ENCODE measurements at places on chromosomes 12 and 14. TPM values are rescaled to one million over a fixed set of nuclear protein-coding genes. Genes with fewer than 3 reads are reported as not detected.
A peak's percentile ranks its signal among the peaks of the same experiment; 100 is the strongest.

DNA sequence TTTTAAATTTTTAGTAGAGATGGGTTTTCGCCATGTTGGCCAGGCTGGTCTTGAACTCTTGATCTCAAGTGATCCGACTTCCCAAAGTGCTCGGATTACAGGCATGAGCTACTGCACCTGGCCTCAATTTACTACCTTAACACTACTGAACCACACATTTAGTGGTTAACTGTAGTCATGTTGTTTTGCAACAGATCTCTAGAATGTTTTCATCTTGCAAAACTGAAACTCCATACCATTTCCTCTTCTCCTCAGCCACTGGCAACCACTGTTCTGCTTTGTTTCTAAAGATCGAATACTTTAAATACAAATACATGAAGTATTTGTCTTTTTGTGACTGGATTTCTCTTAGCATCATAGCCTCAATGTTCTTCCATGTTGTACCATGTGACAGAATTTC lies 15.4 kb upstream of the SMCO2 start:
- DNase-seq = no peak

- DNase-seq = no peak
These were observed 242.9 kb downstream of the KTN1 start for GRCh38 chr14:55822906-55823305.

GRCh38 chr12:55965941-55966407 lies at the start of gene PMEL:
Gene PMEL, minus strand, starts transcription at chr12:55966042. Its CDS starts 31 bp downstream, at chr12:55966011.
- DNase-seq = no peak

TMEM117 gene
- 8.2 TPM for total RNA-seq

DNA sequence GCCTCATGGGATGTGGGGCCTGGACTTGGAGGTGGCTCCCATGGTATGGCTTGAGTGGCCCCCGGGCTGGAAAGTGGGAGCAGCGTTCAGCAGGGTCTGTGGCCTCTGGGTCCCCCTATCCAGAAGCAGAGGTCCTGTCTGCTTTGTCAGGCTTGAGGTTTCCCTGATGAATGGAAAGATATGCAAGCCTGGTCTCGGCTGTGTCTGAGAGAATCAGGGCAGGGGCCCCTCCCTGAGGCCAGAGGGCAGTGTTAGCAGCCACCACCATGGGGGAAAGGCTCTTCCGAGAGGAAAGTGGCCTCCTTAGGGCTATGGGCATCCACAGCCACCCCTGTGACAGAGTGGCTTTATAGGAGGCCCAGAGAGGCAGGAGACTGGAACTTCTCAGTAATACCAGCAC lies 128.2 kb downstream of the VRK1 start:
- no peak for DNase-seq

DNA sequence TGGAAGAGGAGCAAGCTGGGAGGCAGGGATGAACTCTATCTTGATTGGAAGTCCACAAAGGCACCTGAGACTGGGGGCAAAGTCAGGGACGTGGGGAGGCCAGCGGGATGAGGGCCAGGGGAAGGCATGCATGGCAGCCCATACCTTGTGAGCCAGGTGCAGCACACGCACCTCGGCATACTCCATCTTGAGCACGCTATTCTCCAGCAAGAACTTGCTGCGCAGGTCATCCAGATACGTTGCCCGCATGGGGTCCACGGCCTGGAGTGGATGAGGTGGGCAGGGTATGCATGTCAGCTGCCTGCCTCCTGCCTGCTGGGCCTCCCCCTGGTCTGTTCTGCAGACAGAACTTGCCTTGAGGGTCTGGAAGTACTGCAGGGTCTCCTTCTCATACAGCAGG lies 3.9 kb downstream of the RABGGTA start:
- DNase-seq = no peak

GRCh38 chr12:94699801-94700200 lies 49.4 kb upstream of the TMCC3 start:
- no peak for DNase-seq

DNA sequence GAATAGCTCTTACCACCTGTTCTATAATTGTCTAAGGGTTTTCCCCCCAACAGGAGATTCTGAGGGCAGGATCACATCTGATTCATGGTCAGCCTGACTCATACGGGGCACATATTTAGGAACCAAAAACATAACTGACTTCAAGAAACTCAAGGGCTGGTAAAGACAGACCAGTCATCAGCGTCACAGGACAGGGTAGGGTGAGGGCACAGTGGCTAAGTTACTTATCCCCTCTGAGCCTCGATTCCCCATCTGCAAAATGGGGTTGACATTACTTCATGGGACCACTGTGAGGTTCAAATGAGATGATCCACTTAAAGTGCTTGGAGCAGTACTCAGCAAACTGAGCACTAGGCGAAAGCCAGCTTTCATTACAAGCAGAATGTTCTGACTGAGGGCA lies 606 bp downstream of the CINP start:
- DNase-seq = no peak

MUCL1 gene
- total RNA-seq = not detected

DNA sequence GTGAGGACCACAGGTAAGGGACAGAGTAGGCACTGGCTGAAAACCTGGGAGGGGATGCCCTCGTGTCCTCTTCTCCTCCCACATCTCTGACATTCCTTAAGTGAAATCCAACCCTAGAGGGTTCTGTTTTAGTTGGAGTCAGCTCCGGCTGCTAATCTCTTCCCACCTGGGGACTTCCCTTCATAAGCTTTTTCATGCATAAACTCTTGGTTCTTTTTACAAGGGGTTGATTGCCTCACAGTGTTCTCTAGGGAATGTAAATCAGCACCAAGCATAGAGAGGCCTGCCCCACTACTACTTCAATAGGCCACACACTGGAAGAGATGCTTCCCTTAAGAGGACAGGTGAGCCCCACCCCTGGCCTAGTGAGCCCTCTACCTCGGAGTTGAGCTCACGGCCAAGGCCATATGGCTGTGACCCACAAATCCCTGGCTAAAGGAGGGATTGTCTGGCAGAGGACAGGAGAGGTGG lies 3.2 kb upstream of the SYNDIG1L start:
- DNase-seq = no peak

DNA sequence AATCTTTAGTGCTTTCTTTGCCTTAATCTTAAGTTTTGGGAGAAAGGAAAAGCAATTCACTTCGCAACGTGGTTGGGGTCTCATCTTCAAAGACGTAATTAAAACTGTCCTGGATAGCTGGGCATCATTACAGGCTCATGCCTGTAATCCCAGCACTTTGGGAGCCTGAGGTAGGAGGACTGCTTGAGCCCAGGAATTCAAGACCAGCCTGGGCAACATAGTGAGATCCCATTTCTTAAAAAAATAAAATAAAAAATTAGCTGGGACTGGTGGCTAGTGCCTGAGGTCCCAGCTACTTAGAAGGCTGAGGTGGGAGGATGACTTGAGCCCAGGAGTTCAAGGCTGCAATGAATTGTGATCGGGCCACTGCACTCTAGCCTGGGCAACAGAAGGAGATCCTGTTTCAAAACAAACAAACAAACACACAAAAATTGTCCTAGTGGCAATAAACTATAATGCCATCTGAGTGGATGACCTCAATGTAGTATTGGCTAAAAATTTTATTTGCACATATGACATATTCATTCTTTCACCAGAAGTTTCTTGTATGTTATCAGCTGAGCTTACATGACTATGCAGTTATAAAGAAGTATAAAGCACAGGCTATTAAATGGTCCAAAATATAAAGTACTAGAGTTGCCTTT lies 1.6 kb upstream of the MNAT1 start:
- no peak for DNase-seq

FOXN4 gene
- not detected for total RNA-seq

KLHL33 gene
- total RNA-seq = not detected

- DNase-seq = no peak
These were observed 156.5 kb downstream of the PRKCH start for GRCh38 chr14:61477712-61478462.

DNA sequence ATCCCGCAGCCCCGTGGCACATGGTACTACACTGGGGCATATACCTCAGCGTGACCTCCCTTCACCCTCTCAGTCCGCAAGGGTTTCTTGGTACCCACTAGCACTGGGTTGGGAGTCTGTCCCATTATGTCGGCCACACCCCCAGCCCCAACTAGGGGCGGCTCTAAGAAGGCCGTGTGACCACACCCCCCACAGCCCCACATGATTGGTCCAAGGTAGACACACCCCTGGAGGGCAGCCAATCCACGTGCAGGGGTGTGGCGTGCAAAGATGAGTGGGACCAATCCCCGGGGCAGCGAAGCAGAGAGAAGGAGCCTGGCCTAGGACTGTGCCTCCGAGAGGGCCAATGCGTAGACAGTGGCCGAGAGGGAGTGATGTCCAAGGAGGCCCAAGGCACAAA lies 34.6 kb upstream of the BEGAIN start:
- no peak for DNase-seq

DNA sequence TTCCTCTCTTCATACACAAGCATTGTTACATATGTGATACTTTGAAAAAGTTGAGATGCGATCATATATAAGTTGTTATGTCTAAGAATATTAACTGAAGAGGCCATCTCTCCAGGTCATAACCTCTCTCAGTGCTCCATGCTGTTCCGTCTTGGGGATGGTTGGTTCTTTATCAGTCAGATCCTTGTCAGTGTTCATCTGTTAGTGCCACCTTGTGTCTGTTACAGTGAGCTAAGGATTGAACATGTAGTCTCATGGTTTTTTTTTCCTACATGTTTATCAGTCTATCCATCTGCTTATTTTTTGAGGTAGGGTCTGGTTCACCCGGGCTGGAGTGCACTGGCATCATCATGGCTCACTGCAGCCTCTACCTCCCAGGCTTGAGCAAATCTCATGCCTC lies 30.5 kb downstream of the EP400 start:
- no peak for DNase-seq

DNA sequence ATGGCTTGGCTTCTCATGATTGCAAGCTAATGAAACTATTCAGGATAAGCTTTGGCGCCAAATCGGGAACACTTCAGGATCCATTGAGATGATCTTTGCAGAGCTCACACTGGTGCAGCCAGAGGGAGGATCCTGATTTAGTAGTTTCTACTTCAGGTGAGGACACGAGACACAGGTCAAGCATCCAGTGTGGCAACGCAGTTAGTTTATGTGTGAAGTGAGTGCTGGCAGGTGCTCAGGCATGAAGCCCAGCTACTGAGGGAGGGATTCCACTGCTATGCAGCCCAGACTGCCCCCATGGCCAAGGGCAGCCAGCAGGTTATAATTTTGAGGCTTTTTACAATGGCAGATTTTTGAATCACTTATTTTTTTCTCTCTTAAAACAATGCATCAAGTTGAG lies 113.5 kb upstream of the PCED1B start:
- DNase-seq = peak; percentile 71

DNA sequence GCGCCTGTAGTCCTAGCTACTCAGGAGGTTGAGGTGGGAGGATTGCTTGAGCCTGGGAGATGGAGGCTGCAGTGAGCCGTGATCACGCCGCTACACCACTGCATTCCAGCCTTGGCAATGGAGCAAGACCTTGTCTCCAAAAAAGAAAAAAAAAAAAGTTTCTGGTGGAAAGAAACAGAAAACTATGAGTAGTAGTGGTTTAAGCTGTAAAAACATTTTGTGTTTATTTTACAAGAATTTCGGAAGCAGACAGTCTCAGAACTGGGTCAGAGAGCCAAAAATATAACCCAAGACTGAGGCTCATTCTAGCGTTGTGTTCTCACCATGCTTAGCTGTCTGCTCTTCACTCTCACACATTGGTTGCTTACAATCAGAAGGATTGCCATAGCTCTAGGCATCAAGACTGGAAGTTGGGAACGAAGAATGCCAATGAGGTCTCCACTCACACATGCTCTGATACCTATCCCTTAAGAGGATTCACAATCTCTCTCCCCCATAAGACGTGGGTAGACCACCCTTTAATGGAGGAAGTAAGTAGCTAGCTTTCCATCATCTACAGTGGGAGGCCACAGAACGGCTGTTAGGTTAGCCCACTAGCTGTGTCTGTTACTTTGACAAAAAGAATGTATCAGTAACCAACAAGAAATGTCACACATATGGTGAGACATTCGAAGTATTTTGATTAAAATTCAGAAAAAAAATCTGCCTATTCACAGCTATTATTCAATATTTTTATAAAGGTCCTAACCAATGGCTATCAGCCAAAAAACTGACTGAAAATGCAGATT lies 117.6 kb upstream of the RASSF8 start:
- DNase-seq = no peak

GRCh38 chr14:102250636-102251035 lies 54.3 kb downstream of the MOK start:
- no peak for DNase-seq

- no peak for DNase-seq
These were observed 66.9 kb downstream of the GALNT9 start for GRCh38 chr12:132262256-132263060.

CIDEB gene
- total RNA-seq = not detected

GRCh38 chr14:58731465-58732293 lies 93.9 kb downstream of the DACT1 start:
- DNase-seq = peak; percentile 95

GRCh38 chr14:92122351-92122677 lies 545 bp downstream of the CPSF2 start:
- DNase-seq = no peak

- DNase-seq = no peak
These were observed 25.2 kb downstream of the PDE6H start for GRCh38 chr12:14997998-14998397.

DNA sequence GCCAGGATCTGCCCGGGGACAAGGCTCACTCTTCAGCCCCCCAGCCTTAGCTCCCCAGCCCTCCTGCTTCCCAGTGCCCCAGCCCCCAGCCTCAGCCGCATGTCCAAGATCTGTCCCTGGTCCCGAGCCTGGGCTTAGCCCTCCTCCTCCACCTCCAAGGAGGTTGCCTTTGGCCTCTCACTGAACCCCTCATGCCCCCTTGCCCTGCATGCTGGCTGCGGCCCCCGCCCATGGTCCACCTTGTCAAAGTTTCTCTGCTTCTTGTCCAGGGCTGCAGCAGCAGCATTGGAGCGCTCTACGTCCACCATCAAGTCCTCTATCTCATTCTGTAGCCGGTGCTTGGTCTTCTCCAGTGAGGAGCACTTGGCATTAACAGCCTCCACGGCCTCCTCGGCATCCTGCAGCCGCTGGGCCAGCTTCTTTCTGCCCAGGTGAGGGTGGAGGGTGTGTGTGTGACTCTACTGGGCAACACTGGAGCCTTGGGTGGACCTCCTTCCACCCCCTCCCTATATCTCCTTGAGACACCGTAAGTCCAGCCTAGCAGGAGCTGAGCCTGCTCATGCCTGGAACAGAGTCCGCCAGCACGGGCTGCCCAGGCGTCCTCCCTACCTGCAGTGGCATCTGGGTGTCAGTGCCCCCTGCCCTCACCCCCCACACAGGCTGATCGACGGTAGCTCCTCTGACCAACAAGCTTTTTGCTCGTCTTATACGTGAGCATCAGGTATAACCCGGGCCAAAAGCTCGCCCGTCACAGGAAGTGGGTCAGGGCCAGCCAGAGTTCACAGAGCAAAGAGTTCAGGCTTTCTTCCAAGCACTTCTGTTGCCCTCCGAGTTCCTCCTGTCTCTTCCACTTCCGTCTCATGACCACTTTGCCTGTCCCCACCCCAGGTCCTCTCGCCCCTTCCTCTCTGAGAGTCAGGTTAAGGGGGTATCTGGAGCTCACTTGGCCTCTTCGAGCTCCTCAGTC lies 11.4 kb downstream of the CMTM5 start:
- DNase-seq = no peak
